ENCODE measurements at places on chromosomes 12 and 14. TPM values are rescaled to one million over a fixed set of nuclear protein-coding genes. Genes with fewer than 3 reads are reported as not detected.

Gene ARHGEF25
- total RNA-seq: 43.8 TPM

Gene PZP
- total RNA-seq: not detected

Gene LGR5
- 10.3 TPM for total RNA-seq

Gene IL31
- not detected for total RNA-seq

Gene RAD9B
- total RNA-seq: 0.23 TPM

GRCh38 chr12:90630006-90630405 lies 325.0 kb downstream of the CCER1 start:
- no peak overlapping the region for H3K27ac ChIP-seq
- no peak for DNase-seq
- no peaks in the 10 kb centered on the region for H3K4me1 ChIP-seq

DNA sequence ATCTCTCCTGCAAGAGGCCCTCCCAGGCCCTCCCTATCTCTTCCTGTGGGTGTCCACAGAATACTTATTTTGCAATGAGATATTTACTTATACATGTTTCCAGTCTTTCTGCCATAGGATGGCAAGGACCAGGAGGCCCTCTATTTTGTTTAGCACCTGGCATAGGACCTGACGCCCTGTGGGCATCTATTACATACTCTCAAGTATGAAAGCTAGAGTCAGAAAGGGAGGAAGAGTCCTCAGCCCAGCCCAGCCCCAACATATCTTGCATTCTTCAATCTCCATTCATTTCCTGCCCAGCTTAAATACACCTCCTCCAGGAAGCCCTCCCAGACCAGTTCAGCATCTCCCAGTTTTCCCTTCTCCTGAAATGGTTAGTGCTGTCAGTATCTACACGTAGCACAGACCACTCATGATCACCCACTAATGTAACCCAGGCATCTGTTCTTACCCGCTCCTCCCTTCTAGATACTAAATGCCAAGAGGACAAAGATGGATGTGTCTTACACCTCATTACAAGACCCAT lies 7.4 kb downstream of the FOXN4 start:
- no peak for DNase-seq
- H3K4me1 ChIP-seq: no peaks in the 10 kb centered on the region
- H3K27ac ChIP-seq: peak overlapping the region; percentile 17
- peaks cover 47% of the 10 kb centered on the region for H3K27me3 ChIP-seq
- no peaks in the 10 kb centered on the region for H3K36me3 ChIP-seq
- no peak overlapping the region for H3K4me3 ChIP-seq

DNA sequence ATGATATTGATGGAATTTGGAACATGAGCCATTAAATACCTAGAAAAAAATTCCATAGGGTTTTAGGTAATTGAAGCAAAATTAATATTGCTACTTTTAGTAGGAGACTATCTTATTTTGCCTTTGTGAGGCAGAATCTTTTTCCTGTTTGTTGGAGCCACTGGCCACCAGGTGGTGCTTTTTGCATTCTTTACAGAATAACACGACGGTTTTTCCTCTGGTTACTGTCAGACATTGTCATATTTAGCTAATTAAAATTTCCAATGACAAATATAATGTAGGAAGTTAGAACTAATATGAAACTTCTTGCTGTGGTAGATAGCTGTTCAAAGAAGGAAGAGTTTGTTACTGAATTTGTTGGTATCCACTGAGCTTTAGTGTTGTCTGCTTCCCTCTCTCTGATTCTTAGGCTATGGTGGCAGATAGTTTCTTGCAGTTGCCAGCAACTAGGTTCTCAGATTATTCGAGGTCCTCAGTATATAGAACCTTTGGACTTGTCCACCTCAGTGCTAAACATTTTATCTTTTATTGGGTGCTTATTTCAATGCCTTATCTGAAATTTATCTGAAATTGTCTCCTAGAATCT lies 25.7 kb downstream of the RAB21 start:
- no peak overlapping the region for H3K27ac ChIP-seq
- H3K27me3 ChIP-seq: no peaks in the 10 kb centered on the region
- no peak for DNase-seq
- peaks cover under 1% of the 10 kb centered on the region for H3K36me3 ChIP-seq

DNA sequence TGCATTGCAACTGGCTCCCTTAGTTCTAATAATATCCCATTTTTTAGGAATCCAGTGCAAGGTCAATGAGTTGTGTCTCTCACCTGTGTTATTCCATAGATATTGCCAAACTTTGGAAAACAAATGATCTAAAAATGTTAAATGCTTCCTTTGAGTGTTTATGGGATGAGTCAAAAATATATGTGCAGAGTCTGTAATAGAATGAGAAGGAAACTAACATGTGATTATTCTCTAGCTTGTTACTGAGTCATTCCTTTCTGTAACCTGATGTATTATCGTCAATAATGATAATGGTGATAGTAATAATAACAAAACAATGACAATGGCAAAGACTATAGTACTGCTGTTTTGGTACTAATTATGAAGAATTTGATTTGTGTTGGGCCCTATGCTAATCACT lies 11.5 kb downstream of the ACSS3 start:
- H3K4me3 ChIP-seq: no peak overlapping the region
- no peak overlapping the region for H3K27ac ChIP-seq
- DNase-seq: no peak
- no peaks in the 10 kb centered on the region for H3K36me3 ChIP-seq
- no peaks in the 10 kb centered on the region for H3K27me3 ChIP-seq

DNA sequence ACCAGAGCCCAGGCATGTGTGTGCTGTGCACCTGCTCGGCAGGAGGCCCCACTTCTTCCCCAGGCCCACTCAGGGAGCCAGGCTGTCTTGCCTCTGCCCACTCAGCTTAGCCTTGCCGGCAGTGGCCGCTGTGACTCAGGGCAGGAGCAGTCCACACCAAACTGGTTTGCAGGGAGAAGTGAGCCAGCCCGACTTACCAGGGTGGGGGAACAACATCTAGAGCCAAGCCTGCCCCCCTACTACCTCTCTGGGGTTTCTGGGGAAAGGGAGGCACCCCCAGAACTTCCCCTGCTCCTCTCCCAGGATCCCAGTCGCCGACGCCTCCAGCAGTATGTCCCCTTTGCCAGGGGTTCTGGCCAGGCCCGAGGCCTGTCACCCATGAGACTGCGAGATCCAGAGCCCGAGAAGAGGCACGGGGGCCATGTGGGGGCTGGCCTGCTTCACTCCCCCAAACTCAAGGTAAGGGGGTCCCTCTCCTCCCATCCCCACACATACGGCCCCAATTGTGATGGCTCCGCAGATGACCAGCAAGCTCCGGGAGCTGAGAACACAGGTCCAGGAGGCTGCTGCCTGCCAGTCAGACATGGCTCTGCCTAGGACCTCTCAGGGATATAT lies 3.0 kb downstream of the PLEKHG6 start:
- no peak overlapping the region for H3K4me3 ChIP-seq
- no peak overlapping the region for H3K27ac ChIP-seq
- no peaks in the 10 kb centered on the region for H3K36me3 ChIP-seq
- no peak for DNase-seq

DNA sequence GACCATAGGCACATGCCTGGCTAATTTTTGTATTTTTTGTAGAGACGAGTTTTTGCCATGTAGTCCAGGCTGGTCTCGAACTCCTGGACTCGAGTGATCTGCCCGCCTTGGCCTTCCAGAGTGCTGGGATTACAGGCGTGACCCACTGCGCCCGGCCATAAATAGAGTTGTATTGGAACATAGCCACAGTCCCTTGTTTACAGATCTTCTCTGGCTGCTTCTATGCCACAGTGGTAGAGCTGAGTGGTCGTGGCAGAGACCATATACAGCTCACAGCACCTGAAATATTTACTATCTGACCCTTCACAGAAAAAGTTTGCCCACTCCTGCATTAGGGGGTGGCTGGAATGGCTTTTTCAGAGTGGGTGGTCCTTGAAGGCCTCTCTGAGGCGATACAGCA lies 28.0 kb upstream of the TSPAN9 start:
- no peak overlapping the region for H3K4me3 ChIP-seq
- no peak for DNase-seq
- peaks cover 11% of the 10 kb centered on the region for H3K4me1 ChIP-seq
- no peak overlapping the region for H3K27ac ChIP-seq
- no peaks in the 10 kb centered on the region for H3K27me3 ChIP-seq

- no peaks in the 10 kb centered on the region for H3K27me3 ChIP-seq
- no peaks in the 10 kb centered on the region for H3K4me1 ChIP-seq
- no peak for DNase-seq
- no peak overlapping the region for H3K4me3 ChIP-seq
Observed at GRCh38 chr12:84789184-84789583, 123.4 kb downstream of the SLC6A15 start.

- H3K36me3 ChIP-seq: peaks cover 20% of the 10 kb centered on the region
- peaks cover 3% of the 10 kb centered on the region for H3K4me1 ChIP-seq
- no peak for DNase-seq
- no peak overlapping the region for H3K4me3 ChIP-seq
Observed at GRCh38 chr12:50750366-50750765, 13.5 kb upstream of the ATF1 start.

DNA sequence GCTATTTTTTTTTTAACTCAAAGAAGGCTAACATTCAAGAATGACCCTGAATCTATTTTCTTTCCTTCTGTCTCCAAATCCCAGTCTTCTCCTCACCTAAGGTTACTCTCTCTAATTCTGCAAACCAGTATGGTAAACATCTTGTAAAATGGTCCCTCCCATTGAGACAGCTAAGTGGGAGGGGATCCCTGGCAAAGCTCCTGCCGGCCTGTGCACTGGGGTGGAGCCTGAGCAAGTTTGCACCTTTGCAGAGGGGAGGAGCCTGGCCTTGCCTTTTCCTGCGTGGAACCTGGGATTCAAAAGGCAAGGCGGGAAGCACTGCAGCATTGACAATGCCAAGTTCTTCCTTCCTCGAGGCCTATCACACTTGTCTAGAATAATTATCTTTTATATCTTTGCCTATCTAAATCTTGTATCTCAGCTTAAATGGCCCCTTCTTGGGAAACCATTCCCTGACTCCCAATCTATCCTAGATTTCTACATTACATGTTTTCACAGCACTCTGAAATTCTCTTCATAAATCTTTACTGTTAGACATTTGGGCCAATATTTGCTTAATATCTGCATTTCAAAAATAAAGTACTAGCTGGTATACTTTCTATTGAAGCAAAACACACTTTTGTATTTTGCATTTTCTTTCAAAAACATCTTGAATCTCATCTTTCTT lies 83.0 kb downstream of the EPS8 start:
- no peak overlapping the region for H3K27ac ChIP-seq
- H3K4me3 ChIP-seq: no peak overlapping the region
- no peaks in the 10 kb centered on the region for H3K27me3 ChIP-seq
- H3K4me1 ChIP-seq: peaks cover 31% of the 10 kb centered on the region
- no peaks in the 10 kb centered on the region for H3K36me3 ChIP-seq

DNA sequence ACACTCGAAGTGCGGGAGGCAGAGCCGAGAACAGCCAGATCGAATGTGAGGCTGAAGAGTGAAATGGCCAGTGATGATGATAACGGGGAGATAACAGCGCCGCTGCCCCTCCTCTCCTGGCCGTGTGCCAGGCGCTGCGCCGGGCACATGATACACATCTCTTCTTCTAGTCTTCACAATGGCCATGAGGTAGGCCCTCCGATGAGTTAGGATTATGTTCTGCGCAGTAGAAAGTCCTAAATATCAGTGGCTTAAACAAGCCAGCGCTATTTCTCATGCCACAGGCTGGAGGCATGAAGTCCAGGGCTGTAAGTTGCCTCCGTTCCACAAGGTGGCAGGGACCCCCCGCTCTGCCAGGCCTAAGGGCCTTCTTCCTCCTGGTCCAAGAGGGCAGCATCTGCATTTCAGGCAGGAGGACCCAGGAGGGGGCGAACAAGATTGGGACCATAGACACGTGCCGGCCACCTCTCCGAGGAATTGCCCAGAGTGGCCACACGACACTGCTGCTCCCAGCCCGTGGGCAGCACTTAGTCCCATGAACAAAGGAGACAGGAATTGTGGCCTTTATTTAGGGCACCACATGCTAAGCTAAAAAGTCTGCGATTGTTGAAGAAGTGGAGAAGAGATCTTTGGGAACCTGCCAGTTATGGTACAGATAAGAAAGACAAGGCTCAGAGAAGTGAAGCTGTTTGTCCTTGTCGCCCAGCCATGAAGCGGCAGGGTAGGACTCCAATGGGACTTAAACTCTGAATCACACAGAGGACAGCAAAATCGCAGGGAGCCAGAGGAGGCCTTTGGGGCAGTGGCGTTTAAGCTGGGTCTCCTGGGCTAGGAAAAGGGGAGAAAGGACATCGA lies 10.9 kb upstream of the HVCN1 start:
- no peak overlapping the region for H3K4me3 ChIP-seq
- no peak overlapping the region for H3K27ac ChIP-seq
- H3K36me3 ChIP-seq: no peaks in the 10 kb centered on the region
- H3K4me1 ChIP-seq: peaks cover 6% of the 10 kb centered on the region
- H3K27me3 ChIP-seq: no peaks in the 10 kb centered on the region
- DNase-seq: no peak

GRCh38 chr12:64912516-64913255 lies 88.2 kb downstream of the TBC1D30 start:
- H3K36me3 ChIP-seq: no peaks in the 10 kb centered on the region
- DNase-seq: no peak
- no peak overlapping the region for H3K27ac ChIP-seq
- no peaks in the 10 kb centered on the region for H3K4me1 ChIP-seq
- H3K4me3 ChIP-seq: no peak overlapping the region

- H3K4me3 ChIP-seq: no peak overlapping the region
- no peak overlapping the region for H3K27ac ChIP-seq
- H3K4me1 ChIP-seq: peaks cover 10% of the 10 kb centered on the region
- no peak for DNase-seq
- no peaks in the 10 kb centered on the region for H3K27me3 ChIP-seq
Observed at GRCh38 chr14:65704437-65704836, 291.9 kb downstream of the FUT8 start.

- H3K4me3 ChIP-seq: peak overlapping the region; percentile 5
- DNase-seq: no peak
- peak overlapping the region; percentile 64 for H3K27ac ChIP-seq
- H3K36me3 ChIP-seq: no peaks in the 10 kb centered on the region
- peaks cover 9% of the 10 kb centered on the region for H3K27me3 ChIP-seq
Observed at GRCh38 chr12:4140581-4141301, 132.8 kb upstream of the CCND2 start.

DNA sequence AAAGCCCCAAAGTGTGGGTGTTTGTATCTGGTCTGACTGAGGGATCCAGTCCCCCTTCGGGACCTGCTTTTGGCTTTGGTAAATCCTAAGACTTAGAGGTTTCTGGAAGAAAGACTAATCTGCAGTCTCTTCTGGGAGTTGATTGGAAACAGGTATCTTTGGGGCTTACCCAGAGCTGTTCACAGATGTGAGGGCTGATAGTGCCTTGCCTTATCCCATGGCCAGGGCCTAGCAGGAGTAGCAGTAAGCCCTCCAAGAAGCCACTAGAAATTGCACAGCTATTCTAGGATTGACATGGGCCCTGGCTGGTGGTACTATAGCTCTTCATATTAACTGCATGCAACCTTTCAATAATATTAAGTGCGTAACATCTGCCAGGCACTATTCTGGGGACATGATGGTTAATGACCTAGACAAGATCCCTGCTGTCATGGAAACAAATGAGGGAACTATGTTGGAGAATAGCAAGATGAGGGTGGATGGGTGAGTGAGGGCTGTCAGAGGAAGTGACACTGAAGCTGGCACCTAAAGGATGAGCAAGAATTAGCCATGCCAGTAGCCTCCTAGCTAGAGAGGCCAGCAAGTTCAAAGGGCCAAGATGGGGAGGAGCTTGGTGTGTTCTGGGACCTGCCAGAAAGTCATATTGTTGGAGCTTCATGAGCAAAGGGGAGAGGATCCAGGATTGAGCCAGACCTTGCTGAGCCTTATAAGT lies 71.7 kb downstream of the CRADD start:
- H3K27ac ChIP-seq: no peak overlapping the region
- H3K27me3 ChIP-seq: no peaks in the 10 kb centered on the region

- no peak overlapping the region for H3K27ac ChIP-seq
- H3K36me3 ChIP-seq: peaks cover 33% of the 10 kb centered on the region
- no peak overlapping the region for H3K4me3 ChIP-seq
- no peaks in the 10 kb centered on the region for H3K27me3 ChIP-seq
Observed at GRCh38 chr14:64185184-64185583, 109.0 kb downstream of the ESR2 start.
